Upper lobe of right lung (tissue), 1 donor: ENCODE measurements at places on chromosomes 12 and 14. TPM values are rescaled to one million over a fixed set of nuclear protein-coding genes. Genes with fewer than 3 reads are reported as not detected.

DNA sequence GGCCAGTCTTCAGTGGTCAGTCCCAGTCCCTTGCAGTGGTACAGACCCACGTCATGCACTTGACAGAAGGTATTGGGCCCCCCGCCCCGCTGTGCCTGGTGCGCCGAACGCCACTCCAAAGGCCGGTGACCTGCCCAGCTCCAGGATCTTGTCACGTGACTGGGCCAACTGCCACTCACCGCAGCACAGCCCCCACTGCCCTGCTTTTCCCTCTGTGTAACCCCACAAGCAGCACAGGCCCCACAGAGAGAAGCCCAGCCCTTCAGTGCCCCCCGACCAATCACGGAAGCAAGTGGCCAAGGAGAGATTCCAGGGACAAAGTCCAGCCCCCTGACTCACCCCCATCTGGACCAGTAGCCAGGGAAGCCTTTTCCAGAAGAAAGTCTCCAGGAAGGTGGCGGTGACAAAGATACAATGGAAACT is 498 bp downstream of the GPR132 start:
- DNase-seq = peak; percentile 69

GRCh38 chr12:65570451-65571130 is 253.7 kb upstream of the HMGA2 start:
- no peak for DNase-seq

GRCh38 chr14:75445236-75445635 is 17.4 kb downstream of the JDP2 start:
- no peak for DNase-seq

- DNase-seq = no peak
Measured at GRCh38 chr12:65977384-65977783, 153.1 kb downstream of the HMGA2 start.

GRCh38 chr14:76699939-76700590 is 61.2 kb upstream of the VASH1 start:
- DNase-seq = no peak

- DNase-seq = no peak
Measured at GRCh38 chr14:97626088-97626487, 828.9 kb downstream of the VRK1 start.

- DNase-seq = peak; percentile 60
Measured at GRCh38 chr14:64726585-64726890, 22.3 kb downstream of the PLEKHG3 start.

GRCh38 chr14:75910048-75910447 is 71.7 kb downstream of the TGFB3 start:
- DNase-seq = no peak

- DNase-seq = no peak
Measured at GRCh38 chr12:75345531-75345930, 11.1 kb downstream of the GLIPR1L1 start.

- no peak for DNase-seq
Measured at GRCh38 chr12:40045656-40046055, 60.2 kb downstream of the SLC2A13 start.

GRCh38 chr12:13676880-13677279 is 304.5 kb downstream of the GRIN2B start:
- no peak for DNase-seq

GRCh38 chr12:29703528-29703927 is 80.2 kb downstream of the TMTC1 start:
- no peak for DNase-seq

DNA sequence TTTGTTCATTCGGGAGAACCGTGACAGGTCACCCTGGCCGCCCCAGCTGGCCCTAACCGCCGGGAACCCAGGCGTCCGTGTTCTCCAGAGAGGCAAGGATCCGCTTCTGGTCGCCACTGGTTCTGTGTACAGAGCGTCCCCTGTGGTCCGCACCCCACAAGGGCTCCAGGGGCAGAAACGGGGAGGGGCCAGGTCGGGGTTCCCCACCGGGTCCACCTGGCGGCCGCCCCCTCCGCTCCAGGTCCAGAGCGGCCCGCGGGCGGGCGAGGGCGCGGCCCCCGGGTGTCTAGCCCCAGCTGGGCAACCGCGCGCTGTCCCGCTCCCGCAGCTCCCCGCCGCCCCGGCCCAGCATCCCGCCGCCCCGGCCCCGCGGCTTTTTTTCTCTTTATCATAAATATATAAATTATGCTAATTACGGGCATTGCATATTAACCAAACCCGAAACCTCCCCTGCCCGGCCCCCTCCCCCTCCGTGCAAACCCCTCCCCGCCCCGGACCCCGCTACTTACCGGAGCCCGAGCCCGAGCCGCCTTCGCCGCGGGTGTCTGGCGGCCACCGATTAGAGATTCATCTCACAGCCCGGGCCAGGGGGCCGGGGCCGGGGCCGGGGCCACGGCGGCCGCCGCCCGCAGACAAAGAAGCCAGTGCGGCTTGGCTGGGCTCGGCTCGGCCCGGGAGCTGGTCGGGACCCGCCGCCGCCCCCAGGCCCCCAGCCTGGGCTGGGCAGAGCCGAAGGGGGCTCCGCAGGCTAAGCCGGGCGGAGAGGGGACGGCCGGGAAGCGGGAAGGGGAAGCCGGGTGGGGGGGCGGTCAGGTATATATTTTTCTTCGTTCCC is 512 bp downstream of the POU6F1 start:
- DNase-seq = peak; percentile 87

GRCh38 chr14:77554816-77555599 is 56.4 kb upstream of the ISM2 start:
- no peak for DNase-seq

DNA sequence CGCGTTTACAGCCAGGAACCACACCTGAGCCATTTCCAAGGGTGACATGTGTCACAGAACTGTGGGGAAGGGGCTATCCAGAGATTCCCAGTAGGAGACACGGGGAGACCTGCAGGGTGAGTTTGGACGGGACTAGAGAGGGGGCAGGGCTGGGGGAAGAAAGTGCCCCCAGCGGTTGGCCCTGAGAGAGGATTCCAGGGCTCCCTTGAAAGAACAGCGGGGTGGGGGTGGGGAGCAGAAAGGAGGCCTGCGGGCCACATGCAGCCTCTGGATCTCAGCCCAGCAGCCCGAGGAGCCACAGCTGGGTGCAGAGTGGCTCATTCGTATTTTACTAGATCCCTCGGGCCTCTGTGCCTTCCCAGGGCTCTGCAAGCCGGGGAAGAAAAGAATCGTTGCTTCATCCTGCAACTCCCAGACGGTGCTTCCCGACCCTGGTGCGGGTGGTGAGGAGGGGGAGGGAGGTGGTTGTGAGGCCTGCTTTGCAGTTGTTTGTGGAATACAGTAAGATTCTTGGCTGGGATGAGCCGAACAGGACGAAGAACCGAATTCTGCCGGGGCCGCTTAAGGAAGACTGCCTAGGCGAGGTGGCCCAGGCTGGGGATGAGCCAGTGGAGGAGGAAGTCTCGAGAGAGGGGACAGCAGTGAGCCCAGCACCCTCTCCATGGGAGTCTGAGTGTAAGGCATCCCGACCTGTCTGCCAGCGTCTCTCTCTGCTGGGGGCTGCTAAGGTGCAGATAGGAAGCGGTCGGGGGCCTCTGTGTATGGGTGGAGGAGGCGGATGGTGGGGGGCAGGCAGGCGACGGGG is 36.1 kb upstream of the ANKRD9 start:
- no peak for DNase-seq

DNA sequence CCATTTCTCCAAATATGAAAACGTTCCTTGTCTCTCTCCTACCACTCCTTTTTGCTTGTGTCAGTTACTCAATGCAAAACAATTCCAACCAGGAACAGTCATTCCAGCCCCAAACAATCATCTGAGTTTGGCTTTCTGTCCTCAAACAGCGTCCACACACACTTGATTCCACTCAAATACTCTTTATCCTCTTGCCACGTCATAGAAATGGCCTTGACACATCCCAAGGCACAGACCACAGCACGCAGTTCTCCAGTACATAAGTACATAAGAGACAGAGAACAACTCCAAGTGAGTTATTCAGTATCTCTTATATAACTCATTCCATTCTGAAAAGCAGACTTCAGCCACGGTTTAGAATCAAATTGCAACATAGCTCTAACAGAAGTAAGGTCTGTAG is 299.2 kb downstream of the RPS29 start:
- no peak for DNase-seq

- DNase-seq = no peak
Measured at GRCh38 chr12:42187799-42188198, 43.1 kb upstream of the GXYLT1 start.

- DNase-seq = no peak
Measured at GRCh38 chr12:69822201-69822860, 2.7 kb upstream of the MYRFL start.

DNA sequence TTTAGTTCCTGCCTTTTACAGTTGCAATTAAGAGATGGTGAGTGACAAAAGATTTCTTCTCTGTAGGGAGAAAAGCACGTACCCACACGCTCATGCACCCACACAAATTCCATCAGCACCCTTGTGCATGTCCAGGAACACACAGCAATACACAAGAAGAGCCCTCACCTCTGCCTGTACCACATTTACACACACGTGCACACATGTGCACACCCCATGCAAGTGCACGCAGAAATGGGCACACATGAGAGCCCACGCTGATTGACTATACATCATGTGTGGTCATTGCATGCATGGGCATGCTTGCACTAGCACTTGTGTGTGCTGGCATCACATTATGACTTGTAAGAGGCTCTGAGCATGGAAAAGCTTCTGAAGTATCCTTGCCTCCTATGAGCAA is 70.5 kb downstream of the SERPINA3 start:
- DNase-seq = peak; percentile 4

DNA sequence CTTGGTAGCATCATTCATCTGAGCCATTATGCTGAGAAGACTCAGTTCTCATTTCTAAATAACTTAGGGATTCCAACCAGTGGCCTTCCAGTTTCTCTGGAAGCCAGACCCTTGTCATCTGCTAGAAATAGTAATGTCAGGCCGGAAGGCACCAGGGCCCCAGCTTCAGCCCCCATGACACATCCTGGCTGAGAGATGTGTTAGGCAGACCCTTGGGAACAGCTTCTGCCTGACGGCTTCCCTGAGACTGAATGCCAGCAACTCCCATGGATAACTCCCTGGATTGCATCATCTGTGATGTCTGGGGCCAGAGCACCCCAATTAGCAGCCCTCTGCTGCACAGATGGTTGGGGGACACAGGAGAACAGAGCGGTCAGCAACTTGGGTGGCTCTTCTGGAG is 583.5 kb upstream of the TBX3 start:
- no peak for DNase-seq

GRCh38 chr12:130977743-130978095 is 24.0 kb downstream of the ADGRD1 start:
- DNase-seq = peak; percentile 53

DNA sequence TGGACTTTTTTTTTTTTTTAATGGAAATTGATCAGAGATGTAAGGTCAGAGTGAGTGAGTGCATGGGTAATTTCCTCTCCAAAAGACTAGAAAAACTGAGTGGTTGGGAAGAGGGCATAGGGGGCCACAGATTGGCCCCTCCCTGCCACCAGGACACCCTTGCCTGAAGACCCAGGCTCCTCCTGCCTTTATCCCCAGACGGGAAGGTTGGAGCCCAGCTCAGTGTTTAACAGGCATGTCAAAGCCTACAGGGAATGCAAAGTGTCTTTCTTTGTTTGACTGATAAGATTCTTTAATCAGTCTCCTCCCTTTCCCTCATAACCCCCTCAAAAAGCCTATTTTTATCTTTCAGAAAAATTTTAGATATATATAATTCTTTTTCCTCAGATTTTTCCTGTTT is 50.3 kb downstream of the IRAK3 start:
- no peak for DNase-seq

DNA sequence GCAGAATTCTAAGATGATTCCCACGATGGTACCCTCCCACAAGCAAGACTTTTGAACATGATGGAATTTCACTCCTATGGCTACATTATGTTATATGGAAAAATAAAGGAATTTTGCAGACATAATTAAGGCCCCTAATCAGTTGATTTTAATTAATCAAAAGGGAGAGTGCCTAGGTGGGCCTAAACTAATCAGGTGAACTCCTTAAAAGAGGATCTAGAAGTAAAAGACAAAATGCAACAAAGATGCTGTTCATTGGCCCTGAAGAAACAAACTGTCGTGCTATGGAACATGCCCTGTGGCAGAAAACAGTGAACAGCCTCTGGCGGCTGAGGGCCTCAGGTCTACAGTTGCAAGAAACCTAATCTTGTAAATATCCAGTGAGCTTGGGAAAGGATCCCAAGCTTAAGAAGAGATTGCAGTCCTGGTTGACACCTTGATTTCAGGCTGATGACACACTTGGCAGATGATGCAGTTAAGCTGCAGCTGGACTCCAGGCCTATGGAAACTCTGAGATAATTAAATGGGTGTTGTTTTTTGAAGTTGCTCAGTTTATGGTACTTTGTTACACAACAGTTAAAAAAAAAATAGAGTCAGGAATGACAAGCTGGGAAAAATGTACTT is 13.8 kb downstream of the TMCC3 start:
- no peak for DNase-seq

- DNase-seq = peak; percentile 69
Measured at GRCh38 chr12:53482626-53483168, 16.6 kb downstream of the MAP3K12 start.

DNA sequence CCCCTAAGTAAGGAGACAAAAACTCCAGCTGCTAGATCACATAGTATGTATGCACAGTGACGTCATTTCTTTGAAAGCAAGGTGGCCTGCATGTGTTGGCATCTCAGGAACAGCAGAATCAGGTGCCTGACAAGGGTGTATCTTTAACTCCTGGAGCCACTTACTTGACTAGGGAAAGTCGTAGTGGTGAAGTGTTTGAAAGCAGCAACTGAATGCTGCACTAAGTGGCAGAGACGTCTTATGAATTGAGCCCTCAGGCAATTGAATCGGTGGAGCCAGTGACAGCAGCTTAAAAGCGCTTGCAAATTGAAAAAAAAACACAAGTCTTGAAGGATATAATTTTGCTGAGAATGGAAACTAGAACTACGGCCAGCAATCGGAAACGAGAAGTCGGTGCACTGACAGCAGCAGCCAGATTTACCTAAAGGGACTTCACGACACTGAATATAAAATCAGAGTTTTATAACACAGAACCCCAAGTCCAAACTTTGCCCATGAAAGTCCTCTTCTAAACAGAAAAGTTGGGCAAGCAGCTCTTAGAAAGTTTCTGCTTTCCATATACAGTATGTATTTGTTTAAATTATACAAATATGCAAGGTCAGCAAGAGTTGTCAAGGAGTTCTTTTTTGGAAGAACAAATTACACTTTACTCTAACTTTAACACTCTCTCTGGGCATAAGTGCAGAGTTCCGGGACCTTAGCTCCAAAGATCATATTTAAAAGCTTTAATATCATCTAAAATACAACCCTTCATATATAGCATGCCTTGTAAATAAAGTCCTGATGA is 1.1 kb downstream of the IGF1 start:
- no peak for DNase-seq

DNA sequence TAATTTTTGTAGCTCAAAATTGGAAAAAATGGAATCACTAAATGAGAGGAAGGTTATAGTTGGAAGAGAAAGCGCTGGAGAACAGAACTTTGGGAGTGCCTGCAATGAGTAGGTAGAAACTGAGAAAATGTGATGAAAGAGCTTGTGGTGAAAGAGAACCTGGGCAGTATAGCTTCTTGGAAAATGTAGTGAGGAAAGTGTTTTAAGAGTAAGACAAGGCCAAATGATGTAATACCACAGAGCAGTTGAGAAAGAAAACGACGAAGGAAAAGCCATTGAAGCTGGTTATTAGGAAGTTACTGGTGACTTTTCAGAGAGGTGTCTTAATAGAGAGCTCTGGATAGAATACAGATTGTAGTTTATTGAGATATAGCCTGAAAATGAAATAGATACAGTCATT is 255.3 kb downstream of the AEBP2 start:
- no peak for DNase-seq

COCH gene
- 0.38 TPM for total RNA-seq

AKAP3 gene
- 1.9 TPM for total RNA-seq

NANOG gene
- total RNA-seq = not detected

TAS2R14 gene
- total RNA-seq = 2.5 TPM

PTPN21 gene
- 70.6 TPM for total RNA-seq

RGS6 gene
- total RNA-seq = 2.6 TPM

WNK1 gene
- 215 TPM for total RNA-seq

RNASE3 gene
- not detected for total RNA-seq
